ENCODE measurements at places on chromosomes 16 and 17.
A peak's percentile ranks its signal among the peaks of the same experiment; 100 is the strongest.

GRCh38 chr17:32880671-32881453 lies 3.9 kb upstream of the MYO1D start:
- no peak for DNase-seq

- DNase-seq: no peak
These were observed 1046.5 kb upstream of the RBFOX1 start for GRCh38 chr16:6286176-6286575.

DNA sequence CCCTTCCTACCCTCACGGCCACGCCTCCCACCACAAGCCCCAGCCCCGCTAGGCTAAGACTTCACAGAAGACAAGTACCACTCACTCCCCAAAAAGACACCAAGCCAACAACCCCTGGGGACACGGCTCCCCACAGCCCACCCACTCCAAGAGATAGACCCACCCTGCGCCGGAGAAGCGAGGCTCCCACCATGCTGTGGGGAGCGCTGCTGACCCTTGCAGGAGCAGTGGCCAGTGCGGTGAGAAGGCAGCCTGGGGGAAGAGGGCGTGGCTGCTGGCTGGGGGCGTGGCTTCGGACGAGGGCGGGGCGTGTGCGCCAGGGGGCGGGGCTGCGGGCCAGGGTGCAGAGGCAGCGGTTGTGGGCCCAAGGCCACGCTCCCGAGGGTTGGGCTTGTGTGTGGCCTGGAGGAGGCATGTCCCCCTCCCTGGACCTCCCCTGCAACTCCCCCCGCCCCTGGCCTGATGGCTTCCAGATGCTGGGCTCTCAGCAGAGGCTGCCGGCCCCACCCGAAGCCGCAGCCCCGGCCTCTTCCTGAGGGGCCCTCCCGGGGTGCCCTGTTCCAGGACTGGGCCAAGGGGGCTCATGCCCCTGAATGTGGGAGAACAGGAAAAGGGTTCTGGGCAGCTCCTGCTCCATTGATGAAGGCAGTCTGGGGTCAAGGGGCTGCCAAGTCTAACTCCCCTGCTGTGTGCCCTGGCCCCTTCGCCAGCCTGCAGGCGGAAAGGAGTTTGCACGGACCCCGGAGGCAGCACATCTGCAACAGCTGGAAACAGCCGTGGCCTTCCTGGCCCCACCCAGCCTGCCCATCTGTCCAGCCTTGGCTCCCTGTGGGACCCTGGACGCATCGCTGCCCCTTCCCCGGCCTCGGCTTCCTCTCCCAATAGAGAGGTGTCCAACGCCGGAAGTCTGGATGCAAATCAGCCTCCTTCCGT lies 9.1 kb downstream of the TFAP4 start:
- DNase-seq: peak; percentile 70

- DNase-seq: peak; percentile 41
These were observed 146.4 kb downstream of the IRX3 start for GRCh38 chr16:54140057-54140787.

DNA sequence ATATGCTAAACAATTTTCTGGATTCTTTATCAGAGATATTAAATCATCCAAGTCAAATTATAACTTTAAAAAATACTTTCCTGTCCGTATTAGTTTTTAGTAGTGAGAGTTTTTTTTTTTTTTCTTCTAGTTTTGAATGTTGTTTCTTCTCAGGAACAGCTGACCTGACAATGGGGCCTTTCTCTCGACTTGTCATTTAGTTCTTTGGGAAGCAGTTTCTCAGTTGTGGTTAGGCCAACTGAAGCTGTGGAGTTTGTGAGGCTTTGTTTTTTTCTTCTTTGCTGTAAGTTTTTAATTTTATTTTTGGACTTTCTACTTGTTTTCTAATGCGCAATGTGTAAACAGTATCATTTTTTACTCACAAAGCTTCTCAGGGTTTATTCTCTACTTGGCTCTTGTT lies 140.8 kb downstream of the FTO start:
- DNase-seq: no peak

DNA sequence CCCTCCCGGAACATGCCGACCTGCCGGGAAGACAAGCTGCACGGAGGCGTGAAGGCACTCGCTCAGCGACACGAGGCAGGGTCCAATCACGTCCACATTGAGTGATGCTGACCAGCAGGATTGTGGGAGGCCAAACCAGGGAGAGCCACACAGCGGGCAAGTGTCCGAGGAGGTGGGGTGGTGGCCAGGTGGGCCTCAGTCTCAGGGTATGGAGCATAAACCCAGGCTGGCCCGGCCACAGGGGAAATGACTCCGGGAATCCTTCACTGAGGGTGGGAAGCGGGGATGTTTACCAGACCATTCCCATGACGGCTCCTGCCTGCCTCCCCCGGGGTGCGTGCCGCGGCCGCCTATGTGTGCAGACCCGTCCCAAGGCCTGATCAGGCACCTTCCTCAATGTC lies 62.5 kb downstream of the RPH3AL start:
- no peak for DNase-seq

- DNase-seq: no peak
These were observed 775.6 kb upstream of the EEF2KMT start for GRCh38 chr16:5873221-5873620.

DNA sequence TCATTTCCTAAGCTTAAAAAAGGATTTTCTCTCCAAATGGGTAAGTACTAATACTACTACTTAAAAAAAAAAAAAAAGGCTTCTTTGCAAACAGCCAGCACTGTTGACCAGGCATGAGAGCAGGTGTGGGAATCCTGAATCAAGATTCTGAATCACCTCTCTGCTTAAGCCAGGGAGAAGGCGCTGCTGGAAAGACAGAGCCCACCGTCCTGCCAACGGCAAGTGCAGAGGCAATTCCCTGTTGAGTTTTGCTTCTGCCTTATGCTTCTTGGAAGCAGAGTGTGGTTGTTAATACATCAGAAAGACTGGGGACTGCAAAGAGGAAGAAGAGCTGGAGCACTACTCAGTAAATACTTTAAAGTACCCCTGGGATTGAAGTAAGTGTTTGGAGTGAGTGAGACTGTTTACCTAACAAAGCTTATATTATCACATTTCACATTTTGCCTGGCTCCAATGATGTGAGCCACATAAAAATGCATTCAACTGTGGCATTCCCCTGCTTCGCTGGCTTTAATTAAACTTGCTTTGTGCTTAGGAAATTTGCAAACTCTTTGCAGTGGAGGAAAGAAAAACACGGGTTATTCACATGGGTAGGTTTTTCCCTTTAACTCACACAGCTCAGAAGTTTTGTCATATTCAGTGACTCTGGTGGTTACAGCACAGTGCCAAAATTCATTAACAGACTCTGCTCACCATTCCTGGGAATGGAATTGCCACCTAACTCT lies 86.0 kb upstream of the KIF2B start:
- no peak for DNase-seq

- no peak for DNase-seq
These were observed 3.4 kb downstream of the CASKIN2 start for GRCh38 chr17:75511610-75512575.

GRCh38 chr17:60455378-60455777 lies 33.1 kb downstream of the CHCT1 start:
- DNase-seq: peak; percentile 76

- no peak for DNase-seq
These were observed 2.0 kb upstream of the TNFRSF13B start for GRCh38 chr17:16973760-16974540.

DNA sequence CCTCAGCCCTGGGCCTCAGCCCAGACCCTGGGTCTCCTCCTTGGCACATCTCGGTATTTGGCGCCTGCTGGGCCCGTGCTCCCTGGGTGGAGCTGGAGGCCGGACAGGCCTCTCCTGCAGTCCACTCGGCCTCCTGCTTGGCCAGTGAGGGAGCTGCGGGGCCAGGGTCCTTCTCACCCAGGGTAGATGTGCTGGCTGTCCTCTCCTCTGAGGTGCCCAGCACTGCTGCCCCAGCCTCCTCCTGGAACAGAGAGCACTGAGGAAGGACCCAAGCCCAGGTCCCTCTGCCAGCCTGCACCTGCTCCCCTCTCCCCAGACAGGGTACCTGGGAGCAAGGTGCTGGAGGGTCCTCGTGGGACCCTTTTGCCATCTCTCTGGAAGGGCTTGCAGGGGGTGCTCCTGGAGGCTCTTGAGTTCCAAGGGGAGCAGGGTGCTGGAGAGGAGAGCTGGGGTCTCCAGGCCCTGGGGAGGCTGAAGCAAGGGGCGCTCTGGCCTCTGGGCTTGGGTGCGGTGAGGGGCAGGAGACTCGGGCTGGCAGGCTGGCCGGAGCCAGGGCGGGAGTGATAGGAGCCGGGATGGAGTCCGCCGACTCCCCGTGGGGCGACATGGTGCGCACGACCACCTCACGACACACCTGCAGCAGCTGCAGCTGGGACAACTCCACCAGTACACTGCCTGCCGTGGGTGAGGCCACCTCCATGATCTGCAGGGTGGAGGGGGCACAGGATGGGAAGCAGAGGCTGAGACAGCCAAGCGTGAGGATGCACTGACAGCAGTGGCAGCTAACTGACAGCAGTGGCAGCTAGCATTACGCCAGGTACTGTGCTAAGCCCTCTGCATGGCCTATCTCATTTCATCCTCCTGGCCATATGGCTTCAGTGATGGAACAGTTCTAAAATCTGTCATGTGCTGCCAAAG lies 17.8 kb downstream of the TSPOAP1 start:
- DNase-seq: no peak

DNA sequence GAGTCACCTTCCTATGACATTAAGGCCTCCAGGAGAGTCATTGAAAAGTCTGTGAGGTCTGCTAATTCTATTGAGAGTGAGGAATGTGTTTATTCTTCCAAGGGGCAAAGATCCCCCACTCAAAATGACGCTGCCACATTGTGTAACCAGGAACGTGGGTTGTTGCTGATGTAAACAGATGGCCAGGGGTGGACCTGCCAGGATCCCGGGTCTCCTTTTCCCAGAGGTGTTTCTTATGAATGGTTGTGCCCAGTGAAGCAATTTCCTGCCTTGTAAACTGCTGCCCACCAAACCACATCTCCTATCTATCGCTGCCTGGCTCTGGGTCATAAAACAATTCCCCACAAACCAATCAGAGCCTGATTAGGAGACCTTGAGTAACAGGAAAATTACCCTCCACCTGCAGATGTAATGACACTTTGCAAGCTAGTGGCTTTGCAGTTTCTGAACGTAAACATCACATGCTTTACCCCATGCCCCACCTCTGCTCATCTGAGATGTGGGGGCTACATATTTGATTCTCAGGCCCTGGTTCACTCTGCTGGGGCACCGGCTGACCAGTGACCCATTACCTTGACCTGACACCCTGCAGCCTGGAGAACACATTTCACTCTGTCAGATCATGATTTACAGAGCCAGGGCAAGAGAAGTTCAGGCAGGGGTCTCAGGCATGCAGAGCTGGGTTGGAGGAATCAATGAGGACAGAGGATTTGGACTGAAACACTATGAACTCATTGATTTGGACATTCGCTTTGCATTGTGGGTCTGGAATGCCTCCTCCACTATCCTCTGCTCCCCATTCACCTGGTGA lies 33.1 kb upstream of the DDX52 start:
- no peak for DNase-seq

- DNase-seq: no peak
These were observed 28.2 kb upstream of the ETV4 start for GRCh38 chr17:43574348-43574747.

GRCh38 chr16:73232555-73233328 lies 184.8 kb upstream of the ZFHX3 start:
- peak; percentile 96 for DNase-seq

- peak; percentile 73 for DNase-seq
These were observed 19.1 kb upstream of the STAC2 start for GRCh38 chr17:39244600-39245570.

- peak; percentile 87 for DNase-seq
These were observed 46.6 kb upstream of the GSG1L start for GRCh38 chr16:28110074-28110473.

- peak; percentile 79 for DNase-seq
These were observed at the start of gene SNX11 for GRCh38 chr17:48107137-48108055. Gene SNX11, plus strand, starts transcription at chr17:48107766. Its CDS starts 4,278 bp downstream, at chr17:48112044.

DNA sequence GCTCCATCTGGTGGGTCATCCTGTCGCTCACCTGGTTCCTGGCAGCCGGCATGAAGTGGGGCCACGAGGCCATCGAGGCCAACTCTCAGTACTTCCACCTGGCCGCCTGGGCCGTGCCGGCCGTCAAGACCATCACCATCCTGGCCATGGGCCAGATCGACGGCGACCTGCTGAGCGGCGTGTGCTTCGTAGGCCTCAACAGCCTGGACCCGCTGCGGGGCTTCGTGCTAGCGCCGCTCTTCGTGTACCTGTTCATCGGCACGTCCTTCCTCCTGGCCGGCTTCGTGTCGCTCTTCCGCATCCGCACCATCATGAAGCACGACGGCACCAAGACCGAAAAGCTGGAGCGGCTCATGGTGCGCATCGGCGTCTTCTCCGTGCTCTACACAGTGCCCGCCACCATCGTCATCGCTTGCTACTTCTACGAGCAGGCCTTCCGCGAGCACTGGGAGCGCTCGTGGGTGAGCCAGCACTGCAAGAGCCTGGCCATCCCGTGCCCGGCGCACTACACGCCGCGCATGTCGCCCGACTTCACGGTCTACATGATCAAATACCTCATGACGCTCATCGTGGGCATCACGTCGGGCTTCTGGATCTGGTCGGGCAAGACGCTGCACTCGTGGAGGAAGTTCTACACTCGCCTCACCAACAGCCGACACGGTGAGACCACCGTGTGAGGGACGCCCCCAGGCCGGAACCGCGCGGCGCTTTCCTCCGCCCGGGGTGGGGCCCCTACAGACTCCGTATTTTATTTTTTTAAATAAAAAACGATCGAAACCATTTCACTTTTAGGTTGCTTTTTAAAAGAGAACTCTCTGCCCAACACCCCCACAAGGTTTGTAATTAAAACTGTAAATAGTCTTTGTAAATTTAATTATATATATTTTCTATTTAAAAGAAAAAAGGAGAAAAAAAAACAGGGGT lies 1.7 kb downstream of the FZD2 start:
- peak; percentile 45 for DNase-seq

GRCh38 chr16:4067262-4068001 lies 48.8 kb downstream of the ADCY9 start:
- DNase-seq: no peak
